Activated CD4-positive, alpha-beta T cell treated with anti-CD3 and anti-CD28 coated beads, Interleukin-2, amount 50 U/mL, for 24 hours (primary cell): ENCODE measurements at places on chromosomes 6 and 20.

DNA sequence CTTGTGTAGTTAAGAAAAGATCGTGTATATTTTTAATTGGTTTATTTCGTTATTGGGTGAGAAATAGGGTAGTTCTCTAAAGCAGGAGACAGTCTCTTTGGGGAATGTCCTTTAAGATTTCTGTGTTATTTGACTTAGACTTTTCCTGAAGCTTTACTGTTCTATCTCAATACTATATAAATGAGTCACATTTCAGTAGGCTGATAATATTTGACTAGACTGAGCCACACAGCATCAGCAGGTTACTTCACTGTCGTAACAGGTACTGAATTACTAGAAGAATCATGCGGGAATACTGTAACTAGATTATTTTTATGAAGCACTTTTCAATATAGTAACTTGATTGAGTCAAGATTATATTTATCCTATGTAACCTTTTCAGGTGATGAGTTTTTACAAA lies 1.4 kb downstream of the SMAP1 start:
- DNase-seq, result no peak

DNA sequence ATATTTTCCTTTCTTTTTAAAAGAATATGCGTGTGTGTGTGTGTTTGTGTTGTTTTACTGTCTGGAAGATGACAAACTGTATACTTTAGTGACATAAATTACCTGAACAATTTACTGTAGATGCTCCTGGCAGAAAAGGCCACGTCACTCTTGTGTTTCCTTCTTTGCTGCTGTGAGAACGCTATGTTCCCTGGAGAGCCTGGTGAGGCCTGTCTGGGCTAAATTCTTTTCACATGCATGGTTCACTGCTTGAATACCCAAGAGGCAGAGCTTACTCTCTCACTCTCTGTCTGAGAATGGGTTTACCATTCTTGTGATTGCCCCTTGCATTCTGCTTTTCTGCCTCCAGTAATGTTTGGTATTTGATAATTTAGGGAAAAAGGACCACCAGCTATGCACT lies 64.3 kb downstream of the EDN1 start:
- no peak for DNase-seq

DNA sequence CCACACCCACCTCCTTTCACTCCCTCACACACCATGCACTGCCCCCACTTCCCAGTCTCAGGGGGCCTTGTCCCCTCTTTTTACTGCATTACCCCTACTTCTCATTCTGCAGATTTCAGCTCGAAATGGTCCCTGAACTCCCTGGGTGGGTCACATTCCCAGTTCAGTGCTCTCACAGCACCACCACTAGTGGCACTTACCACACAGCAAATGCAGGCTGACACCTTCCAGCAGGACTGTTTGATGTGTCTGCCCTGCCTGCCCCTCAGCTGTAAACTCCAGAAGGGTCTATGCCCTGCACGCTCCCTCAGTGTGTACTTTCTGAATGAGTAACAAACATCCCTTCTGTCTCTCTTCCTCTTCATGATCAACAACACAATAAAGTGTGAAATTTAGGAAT lies 4.0 kb downstream of the DYNLT1 start:
- DNase-seq, result no peak

- DNase-seq, result no peak
Measured at GRCh38 chr6:35065870-35066269, 75.3 kb downstream of the TCP11 start.

DNA sequence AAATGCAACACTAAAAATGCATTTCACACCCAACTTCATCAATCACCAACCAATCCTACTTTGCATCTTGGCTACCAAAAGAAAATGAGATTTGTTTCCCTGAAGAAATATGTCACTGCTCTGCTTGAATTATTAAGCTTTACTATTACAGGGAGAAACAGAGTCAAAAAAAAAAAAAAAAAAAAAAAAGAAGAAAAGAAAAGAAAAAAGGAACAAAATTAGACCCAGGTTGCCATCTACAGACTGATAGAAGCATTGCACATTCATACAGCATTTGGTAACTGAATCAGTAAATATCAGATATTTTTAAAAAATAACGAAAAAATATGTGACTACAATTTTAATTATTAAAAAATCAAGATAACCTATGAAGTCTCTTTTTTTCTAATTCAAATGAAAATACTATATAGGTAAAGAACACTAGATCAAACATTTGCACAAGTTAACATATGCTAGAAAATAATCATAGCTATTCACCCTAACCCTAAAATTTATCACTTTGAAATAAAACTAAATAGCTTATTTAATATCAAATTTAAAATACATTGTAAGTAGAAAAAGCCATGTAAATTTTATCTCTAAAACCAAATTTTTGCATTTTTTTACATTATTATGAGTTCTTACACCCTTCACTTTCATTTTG lies 83.3 kb downstream of the DCDC2 start:
- DNase-seq, result no peak

DNA sequence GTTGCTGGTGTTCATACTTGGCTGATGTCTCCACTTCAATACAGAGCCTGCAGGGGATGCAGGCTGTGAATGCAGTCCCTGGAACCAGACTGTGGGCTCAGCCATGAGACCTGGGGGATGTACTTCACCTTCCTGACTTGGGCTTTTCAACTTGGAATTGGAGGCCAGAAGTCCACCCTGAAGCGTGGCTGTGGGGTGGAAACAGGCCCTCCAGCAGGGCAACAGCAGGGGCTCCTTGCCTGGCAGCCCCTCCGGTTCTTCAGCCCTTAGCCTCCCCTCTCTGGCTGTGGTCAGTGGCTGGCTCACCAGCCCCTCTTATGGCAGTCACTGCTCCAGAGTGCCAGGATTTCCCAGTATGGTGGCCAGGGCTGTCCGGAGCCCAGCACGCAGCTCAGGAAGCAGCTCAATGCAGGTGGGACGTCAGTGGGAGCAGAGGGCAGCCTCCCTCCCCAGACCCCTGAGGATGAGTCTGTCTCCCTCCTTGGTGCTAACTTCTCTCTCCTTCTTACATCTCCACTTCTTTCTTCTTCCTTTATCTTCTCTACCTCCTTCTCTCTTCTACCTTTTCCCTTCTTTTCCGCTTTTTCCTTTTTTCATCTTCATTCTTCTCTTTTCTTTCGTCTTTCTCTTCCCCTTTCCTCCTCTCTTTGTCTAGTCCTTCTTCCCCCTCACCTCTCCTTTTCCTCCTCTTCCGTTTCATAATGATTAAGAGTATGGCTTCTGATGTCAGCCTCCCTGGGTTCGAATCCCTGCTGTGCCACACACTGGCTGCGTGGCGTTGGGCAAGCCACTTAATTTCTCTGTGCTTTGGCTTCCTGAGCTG lies 45.3 kb downstream of the SLC52A3 start:
- DNase-seq, result no peak

DNA sequence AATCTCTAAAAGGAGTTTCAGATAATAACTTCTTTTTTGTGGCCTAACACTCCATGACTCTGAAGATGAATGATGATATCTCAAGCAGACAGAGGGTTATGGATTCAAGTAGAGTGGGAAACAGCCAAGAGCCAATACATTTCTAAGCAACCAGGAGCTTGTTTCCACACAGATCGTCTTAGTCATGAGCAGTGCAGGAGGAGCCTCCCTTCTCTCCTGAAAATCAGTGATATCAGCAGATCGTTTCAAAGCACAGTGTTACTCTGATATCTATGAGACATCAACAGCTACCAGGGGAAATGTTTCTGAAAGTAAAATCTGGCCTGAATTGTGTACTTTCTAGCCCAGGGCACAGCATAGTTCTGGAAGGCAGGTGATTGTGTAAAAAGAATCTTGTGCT lies 11.5 kb downstream of the ADGRG6 start:
- DNase-seq, result no peak

- no peak for DNase-seq
Measured at GRCh38 chr6:33977606-33978411, 168.1 kb downstream of the GRM4 start.

GRCh38 chr6:42452171-42453030 lies 675 bp upstream of the TRERF1 start:
- peak; percentile 47 for DNase-seq

DNA sequence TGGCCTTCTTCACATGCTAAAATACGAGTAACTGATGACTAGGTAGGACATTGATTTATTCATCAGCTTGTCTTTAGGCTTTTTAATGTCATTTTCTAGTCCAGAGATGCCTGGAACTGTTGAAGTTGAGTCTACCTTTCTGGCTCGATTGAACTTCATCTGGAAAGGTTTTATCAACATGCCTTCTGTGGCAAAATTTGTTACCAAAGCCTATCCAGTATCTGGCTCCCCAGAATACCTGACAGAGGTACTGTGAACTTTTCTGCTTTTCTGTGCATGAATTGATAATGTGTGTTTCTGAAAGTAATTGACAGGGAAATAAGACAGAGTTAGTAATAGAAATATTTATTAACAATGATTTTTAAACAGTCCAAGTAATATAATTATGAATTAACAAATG lies 71.0 kb downstream of the PHF3 start:
- no peak for DNase-seq

DNA sequence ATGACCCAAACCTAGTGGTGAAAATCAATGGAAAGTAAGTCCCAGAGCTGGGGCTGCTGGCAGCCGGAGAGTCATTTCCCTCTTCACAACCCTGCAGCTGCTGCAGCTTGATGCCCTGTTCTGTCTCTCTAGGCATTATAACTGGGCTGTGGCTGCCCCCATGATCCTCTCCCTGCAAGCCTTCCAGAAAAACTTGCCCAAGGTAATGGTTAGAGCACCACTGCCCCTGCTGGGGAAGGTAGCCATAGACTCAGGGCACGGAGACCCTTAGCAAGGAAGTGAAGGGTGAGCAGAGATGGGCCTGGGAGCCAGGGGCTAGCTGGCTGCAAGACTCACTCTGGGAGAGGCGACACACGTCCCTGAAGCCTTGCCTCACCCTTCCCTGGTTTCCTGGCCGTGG lies 12.0 kb downstream of the LPIN3 start:
- DNase-seq, result no peak

GRCh38 chr6:168158213-168158979 lies 79.4 kb upstream of the FRMD1 start:
- DNase-seq, result no peak

DNA sequence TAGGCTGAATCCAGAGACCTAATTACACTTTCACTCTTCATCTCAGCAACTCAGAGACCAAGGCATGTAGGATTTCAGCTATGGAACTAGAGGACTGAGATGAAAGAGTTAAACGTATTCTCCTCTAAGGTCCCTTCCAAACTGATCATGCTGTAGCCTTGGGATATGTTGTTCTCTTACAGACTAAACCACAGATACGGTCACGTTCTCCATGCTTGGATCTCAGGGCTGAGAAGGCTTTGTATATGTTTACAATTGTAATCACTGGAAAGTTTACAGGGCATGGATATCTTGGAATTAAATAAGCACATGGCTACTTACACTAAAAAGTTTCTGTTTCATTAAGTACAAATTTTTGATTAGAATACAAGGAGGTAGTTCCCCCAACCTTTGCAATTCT lies 50.1 kb downstream of the PKIB start:
- DNase-seq, result no peak

DNA sequence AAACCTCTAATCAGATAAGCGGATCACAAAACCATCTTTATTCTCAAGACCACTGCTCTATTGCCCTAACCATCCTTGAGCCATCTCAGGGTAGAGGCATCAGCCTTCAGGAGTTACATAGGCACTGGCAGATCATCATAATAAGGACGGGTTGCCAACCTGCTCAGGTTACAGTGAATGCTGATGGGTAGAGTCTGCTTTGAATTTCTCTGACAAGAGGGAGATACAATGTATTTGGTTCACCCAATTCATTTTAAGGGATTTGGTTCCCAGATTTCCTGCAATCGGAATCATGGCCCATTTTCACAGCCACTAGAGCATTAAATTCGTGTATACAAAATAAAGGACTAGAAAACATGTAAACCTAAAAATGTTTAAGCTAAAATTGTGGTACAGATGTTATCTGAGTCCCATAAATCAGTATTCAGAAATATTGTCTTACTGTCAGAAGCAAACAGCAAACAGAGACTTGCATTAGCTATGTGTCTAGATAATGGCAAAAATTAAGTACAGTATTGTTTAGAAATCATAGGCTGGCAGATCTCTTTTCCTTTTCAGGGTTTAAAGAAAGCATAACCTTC lies 41.9 kb upstream of the TMEM170B start:
- DNase-seq, result no peak

GRCh38 chr6:115842338-115842737 lies 218.4 kb downstream of the FRK start:
- no peak for DNase-seq
